ENCODE measurements at places on chromosomes 4 and X.

DNA sequence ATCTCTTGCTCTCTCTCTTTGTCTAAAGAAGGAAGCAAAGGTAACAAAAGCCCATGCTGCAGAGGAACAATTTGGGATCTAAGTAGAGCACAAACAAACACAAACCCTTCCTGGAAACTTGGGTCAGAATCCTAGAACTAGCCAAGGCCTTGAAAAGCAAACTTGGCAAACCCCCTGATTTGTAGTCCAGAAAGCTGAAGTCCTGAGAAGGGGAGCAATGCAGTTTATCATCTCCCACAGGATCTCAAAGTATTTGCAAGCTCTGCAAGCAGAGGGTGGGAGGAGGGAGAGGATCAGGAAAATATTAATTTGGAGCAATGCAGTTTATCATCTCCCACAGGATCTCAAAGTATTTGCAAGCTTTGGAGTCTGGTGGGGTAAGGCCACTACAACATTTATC is 379.5 kb upstream of the FGF13 start:
- no peak for DNase-seq

DNA sequence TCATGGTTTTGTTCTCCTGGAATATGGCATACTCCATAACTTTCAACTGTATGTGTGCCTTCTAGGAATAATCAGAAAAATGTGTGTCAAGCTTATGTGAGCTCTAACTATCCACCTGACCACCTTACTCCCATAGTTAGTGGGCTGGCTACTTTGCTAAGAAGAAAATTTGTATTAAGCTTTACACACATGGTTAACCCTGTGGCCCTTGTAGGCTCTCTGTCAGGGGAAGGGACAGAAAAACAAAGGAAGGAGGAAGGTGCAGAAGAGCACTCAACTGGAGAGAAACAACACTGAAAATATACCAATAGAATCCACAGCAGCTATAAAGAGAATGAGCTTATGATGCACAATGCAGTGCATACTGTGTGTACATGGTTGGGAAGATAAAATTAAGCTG is 84.6 kb downstream of the PPP3CA start:
- no peak for DNase-seq

GRCh38 chrX:119753639-119754257 is 4.6 kb upstream of the SOWAHD start:
- peak; percentile 49 for DNase-seq

- DNase-seq = no peak
These were observed 239.9 kb upstream of the DKK2 start for GRCh38 chr4:107276052-107276451.

- no peak for DNase-seq
These were observed 279.2 kb upstream of the NOCT start for GRCh38 chr4:138736362-138736761.

GRCh38 chr4:10017037-10017893 is 4.0 kb downstream of the SLC2A9 start:
- no peak for DNase-seq

DNA sequence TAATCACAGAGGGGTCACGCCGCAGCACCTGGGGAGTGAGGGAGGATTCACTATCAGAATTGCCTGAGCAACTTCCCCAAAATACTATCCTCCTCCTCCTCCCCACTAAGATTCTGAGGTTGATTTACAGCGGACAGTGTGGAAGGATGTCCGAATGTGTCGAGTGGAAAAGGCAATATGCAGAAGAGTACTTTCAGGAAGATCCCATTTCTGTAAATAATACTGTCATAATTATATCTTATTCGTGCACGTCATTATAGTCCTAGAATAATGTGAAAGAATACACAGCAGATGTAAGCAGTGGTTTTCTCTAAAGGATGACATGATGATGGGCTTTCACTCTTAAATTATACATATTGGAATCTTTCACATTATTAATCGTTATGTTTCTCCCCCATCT is 149.8 kb upstream of the NOCT start:
- no peak for DNase-seq

DNA sequence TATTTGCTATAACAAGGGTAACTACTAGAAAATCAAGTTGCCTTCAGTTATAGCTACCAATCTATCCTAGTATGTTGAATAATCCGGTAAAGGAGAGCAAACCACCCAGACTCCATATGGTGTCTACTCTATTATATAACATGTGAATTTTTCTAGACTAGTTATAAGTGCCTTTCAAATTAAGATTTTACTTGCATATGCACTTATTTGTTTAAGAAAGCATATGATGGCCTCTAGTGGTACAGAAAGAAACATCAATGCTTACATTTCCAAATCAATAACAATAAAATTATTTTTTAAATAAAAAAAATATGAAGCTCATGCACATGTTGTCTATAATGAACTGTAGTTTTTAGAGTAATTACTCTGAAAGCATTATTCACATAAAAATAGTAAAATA is 1516.4 kb upstream of the PABPC4L start:
- no peak for DNase-seq

DNA sequence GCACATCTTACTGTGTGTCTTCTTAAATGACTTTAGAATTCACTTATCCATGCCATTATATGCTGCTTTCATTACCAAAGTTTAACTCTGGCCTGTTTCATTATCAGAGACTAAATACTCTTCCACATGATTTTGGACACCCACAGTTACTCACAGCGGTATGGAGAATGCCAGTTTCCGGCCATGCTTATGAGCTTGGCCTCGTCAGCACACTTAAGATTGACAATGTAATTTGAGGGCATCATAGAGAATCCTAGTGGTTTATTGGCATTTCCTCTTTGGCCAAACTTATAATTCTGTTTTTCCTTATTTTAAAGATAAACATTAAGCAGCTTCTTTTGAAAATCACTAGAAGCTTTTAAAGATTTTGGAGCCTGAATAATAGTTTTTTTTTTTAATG is 104.5 kb downstream of the IRF2 start:
- no peak for DNase-seq

DNA sequence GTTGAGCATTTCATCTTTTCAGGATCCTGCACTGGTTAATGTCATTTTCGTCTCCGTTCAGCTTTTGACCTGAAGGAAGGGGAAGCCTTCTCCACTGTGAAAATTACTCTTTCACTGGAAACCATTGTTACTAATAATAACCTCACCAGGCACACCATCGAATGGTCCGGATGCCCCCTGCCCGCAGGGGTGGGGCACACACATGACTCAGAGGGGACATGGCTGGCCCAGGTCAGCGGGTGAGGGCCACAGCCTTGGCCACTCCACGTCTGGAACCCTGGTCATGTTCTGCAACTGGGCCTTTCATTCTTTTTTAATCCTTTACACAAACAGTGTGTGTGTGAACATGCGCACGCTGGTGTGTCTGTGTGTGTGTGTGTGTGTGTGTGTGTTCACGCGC is 191.8 kb downstream of the BCOR start:
- no peak for DNase-seq
